ENCODE measurements at places on chromosomes 12 and 14.

DNA sequence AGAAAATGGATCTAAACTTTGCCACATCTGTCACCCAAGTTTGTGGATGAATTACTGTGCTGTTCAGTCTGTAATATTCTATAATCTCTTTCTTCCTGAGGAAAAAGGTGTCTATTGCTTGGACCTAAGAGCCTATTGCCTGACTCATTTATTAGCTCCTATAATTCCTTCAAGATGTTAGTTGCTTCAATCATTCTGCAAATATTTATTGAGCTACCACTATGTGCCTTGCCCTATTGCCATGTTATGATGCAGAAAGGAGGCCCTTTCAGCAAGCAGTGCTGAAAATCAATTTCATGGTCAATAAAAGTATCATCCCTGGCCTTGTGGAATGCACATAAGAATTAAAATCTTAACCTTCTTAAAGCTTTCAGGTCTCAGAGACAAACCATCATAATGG is 113.6 kb downstream of the CCER1 start:
- no peak for DNase-seq

GRCh38 chr14:33709711-33710110 is 241.2 kb downstream of the EGLN3 start:
- DNase-seq, result peak; percentile 32

DNA sequence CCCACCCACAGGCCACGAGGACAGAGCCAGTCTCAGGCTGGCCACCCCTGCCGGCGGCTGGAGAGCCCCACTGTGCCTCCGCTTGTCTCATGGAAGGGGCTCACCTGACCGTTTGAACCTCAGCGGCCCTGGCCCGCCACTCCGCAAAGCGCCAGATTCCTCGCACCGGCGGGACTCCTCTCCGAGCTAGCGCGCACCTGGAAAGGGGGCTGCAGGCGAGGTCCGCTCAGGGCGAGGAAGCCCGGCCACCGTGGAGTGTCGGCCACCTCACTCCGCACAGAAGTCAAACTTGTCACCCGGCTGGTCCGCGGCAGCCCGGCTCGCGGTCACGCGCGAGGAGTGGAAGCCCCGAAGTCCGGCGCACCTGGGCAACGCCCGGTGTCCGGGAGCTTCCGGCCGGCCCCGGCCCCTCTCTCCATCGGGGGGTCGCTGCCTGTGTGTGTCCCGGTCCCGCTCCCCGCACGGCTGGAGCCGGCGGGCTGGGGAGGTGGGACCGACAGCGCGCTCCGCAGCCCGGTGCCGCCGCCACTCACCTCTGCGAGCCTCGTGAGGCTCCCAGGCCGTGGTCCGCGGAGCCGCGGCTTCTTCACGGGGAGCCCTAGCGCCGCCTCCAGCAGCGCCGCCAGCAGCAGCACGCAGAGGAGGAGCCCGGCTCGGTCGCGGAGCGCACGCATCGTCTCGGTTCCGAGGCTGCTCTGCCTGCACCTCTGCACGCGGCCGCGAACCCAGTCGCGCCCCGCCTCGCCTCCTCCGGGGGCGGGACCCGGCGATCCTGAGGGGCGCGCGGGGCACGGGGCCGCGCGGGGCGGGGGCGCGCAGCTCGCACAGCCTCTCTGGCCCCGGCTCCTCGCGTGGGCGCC is at the start of gene ISM2:
Gene ISM2, minus strand, starts transcription at position 697 of the 860 bp plus-strand sequence. Its CDS starts 23 bp downstream, at position 674.
- peak; percentile 80 for DNase-seq

- DNase-seq, result no peak
Measured at GRCh38 chr12:46982629-46983392, 96.6 kb upstream of the PCED1B start.

- no peak for DNase-seq
Measured at GRCh38 chr12:102891756-102892155, 25.3 kb downstream of the PAH start.

GRCh38 chr12:57554897-57555296 is 5.1 kb downstream of the KIF5A start:
- DNase-seq, result no peak

DNA sequence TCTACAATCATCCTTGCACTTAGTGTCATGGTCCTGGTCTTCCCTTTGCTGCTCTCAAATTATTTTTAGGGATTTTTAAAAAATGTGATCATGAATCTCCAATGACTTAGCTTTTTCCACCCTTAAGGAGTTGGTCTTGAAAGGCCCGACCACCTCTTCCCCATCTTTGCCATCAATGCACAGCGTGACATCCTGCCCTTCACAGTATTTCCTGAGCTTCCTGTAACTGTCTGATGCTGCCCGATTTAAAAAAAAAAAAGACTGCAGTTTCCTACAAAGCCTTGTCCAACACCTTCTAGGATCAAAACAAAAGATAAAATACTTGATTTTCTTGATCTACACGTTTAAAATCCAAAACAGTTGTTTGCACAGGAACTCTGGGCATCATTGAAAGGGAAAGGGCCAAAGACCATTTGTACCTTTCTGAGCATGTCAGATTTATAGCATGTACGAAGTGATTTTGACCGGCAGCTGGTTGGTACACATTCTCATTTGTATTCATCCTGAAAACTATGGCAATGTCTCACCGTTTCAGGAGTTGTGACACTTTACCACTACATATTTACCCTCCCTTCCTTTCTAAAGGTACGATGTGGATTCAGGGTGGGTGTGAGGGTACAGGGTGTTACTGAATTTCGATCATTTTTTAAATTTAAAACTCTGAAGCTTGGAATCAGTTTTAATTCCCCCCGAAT is 7.4 kb upstream of the ELK3 start:
- DNase-seq, result no peak

GRCh38 chr14:102508410-102508773 is 1.2 kb downstream of the ANKRD9 start:
- peak; percentile 80 for DNase-seq

- DNase-seq, result no peak
Measured at GRCh38 chr14:99023371-99023770, 248.6 kb downstream of the BCL11B start.

DNA sequence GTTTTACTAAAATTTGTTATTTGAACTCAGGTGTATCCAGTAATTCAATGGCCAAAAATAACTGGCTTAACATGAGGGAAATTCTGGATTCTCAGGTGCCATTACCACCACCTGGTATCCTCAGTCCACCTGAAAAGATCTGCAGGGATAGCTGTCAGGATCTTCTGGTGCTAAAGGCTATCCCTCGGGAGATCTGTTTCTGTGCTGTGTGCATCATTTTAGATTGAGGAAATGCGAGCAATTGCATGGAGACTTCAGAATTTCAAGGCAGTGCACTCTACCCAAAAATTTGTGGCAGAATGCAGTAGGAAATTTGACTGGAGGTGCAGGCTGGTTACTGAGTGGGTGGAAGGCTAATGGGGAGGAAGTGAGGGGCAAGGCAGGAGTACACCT is 26.4 kb downstream of the ZCCHC8 start:
- DNase-seq, result no peak

- DNase-seq, result no peak
Measured at GRCh38 chr14:27270716-27271115, 672.9 kb upstream of the NOVA1 start.

GRCh38 chr12:11732715-11733114 is 83.2 kb downstream of the ETV6 start:
- DNase-seq, result no peak

DNA sequence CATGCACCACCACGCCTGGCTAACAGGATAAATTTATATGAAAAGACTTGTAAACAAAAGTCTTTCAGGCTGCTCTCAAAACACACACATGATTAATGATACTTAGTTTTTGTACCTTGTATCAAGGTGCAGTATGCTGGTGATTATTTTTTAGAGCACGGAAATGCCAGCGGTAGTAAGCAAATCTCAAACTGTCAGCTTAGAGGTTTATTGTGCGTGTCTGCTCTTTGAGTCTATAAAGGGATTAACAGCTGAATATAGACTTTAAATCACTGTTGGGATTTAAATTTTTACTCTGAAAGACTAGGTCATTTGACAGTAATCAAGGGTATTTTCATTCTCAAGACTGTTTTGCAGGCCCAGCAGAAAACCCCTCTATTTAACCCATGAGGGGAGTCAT is 50.5 kb downstream of the PLEKHA5 start:
- no peak for DNase-seq

- DNase-seq, result no peak
Measured at GRCh38 chr14:37384870-37385596, 187.3 kb downstream of the MIPOL1 start.

DNA sequence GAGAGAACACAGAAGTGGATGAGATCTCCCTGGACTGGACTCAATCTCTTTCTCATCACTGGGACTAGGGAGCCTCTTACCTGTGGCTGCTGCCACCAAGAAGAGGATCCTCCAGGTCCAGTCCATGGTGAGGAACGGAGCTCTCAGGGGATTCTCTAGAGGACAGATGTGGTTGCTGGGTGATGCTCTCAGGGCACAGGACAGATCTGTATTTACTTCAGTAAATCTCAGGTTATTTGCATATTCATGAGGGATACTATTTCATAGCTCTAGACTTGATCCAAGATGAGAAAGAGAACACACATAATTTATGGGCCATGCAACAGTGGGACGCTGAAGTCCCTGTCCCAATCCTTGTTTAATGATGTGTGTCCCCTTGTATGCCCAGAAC is 460.5 kb downstream of the TMEM121 start:
- no peak for DNase-seq

GRCh38 chr12:15522574-15523187 is 200.4 kb downstream of the PTPRO start:
- no peak for DNase-seq

DNA sequence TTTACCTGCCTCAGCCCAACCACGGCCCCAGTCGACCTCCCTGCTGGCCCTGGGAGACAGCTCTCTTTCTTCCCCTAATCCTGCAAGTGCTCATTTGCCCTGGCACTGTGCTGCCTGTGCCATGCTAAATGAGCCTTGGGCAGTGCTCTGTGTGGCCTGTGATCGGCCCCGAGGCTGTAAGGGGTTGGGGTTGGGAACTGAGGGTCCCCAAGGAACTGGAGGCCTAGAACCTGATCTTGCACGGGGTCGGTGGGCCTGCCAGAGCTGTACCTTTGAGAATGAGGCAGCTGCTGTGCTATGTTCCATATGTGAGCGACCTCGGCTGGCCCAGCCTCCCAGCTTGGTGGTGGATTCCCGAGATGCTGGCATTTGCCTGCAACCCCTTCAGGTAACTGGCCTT is 2.8 kb downstream of the RNF31 start:
- no peak for DNase-seq

DNA sequence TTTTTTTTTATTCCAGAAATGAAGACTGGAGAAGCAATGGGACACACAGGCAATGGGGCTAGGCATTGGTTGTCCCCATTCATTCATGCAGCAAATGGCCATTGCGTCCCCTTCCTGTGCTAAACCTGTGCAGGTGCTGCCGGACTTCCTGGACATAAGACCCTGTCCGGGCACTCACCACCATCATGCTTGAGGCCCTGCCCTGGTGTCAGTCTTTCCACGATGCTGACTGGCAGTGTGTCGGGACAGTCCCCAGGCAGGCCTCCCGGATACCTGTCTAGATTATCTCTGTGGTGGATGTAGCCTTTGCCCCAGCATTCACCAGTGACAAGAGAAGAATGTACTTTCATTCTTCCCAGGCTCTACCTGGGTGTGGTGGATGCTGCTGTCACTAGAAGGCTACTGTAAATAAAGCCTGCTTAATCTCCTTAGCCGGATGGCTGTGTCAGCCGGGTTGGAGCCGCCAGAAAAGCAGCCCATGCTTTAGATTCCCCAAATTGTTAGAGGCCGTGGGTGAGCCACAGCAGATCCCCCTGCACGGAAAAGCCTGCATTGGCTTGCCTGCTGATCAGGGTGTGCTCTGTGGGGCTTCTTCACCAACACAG is 94.5 kb upstream of the PARP11 start:
- DNase-seq, result peak; percentile 28

Data from stomach (tissue), 19 donors.